T-helper 9 cell (primary cell): ENCODE measurements at places on chromosomes 1 and 21.
A peak's percentile ranks its signal among the peaks of the same experiment; 100 is the strongest.

- peak; percentile 38 for DNase-seq
These were observed 563 bp upstream of the NFIA start for GRCh38 chr1:61081686-61082310.

DNA sequence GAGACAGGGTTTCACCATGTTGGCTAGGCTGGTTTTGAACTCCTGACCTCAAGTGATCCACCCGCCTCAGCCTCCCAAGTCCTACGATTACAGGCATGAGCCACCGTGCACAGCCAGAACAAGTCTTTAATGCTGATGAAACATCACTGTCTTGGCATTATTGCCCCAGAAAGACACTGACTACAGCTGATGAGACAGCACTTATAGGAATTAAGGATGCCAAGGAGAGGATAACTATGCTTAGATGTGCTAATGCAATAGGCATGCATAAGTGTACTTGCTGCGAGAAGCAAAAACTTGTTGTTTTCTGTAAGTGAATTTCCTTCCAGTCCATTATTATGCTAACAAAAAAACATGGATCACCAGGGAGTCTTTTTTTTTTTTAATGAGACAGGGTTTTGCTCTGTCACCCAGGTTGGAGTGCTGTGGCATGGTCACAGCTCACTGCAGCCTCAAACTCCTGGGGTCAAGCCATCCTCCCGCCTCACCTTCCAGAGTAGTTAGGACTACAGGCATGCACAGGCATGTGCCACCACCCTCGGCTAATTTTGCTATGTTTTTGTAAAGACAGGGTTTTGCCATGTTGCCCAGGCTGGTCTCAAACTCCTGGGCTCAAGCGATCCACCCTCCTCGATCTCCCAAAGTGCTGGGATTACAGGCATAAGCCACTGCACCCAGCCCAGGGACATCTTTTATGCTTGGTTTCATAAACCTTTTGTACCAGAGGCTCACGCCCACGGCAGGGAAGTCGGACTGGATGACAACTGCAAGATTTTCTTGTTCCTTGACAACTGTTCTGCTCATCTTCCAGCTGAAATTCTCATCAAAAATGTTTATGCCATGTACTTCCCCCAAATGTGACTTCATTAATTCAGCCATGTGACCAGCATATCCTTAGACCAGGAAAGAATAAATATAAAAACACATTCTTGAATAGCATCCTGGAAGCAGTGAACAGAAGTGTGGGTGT lies 23.1 kb downstream of the RHEX start:
- DNase-seq, result no peak

DNA sequence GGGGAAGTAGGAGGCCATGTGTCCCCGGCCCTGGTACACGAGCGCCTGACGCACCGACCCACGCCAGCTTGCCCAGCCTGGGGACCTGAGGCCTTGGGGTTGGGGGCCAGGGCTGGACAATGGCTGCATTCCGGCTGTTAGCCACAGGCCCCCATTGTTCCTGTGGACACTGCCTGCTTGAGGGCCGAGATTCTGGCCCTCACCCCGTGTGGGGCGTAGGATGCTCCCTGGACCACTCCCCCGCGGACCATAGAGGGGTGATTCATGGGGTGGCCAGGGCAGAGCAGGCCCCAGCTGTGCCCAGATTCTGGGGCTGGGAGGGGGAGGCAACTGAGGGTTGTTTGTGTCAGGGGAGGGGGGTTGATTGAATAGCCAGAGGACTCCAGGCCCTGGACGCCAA lies 11.7 kb downstream of the POU3F1 start:
- DNase-seq, result no peak

GRCh38 chr1:152112101-152112884 lies 3.0 kb downstream of the TCHH start:
- no peak for DNase-seq

DNA sequence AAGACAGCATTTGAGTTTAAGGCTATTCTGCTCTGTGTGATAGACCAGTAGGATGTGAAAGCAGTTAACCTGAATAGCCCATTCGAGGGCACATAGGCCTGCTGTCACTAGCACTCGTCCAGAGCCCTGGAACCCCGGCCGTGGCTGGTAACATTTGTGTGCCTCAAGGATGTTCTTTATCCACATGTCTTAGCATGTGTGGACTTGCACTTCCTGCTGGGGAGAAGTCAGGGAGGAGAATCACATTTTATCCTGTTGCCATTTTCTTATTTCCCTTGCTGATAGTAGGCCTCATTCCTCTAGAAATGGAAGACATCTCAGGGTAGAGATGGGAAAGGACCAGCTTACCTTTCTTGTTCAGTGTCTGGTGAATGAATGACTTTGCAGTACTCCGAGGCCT lies 54.7 kb downstream of the VPS13D start:
- no peak for DNase-seq

DNA sequence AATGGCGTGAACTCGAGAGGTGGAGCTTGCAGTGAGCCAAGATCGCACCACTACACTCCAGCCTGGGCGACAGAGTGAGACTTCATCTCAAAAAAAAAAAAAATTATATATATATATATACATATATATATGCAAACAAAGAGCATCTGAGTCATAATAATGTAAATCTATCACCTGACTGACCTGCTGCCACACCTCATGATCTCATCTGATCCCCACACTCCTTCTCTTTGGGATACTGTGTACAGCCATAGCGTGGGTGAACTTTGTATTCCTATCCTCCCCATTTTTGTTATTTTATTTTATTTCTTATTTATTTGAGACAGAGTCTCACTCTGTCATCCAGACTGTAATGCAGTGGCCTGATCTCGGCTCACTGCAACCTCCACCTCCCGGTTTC lies 2.6 kb upstream of the HDAC1 start:
- no peak for DNase-seq

- DNase-seq, result no peak
These were observed 84.9 kb downstream of the KIF14 start for GRCh38 chr1:200535605-200536004.

DNA sequence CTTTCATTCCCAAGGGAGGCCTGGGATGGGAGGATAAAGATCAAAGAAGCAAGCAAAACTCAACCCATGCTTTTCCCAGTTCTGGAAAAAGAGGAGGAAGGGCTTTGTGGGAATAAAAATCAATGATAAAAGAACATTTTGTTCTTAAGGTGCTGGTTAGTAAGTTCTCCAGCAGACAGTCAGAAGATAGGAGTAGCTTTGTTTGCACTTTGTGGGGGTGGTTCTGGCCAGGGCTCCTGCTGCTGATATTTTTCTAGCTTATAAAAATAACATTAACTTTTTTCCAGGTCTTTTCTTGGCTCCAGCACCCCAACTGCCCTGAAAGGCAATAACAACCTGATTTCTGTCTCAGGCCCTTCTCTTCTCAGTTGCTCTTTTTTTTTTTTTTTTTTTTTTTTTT lies 220.0 kb downstream of the FGGY start:
- no peak for DNase-seq

DNA sequence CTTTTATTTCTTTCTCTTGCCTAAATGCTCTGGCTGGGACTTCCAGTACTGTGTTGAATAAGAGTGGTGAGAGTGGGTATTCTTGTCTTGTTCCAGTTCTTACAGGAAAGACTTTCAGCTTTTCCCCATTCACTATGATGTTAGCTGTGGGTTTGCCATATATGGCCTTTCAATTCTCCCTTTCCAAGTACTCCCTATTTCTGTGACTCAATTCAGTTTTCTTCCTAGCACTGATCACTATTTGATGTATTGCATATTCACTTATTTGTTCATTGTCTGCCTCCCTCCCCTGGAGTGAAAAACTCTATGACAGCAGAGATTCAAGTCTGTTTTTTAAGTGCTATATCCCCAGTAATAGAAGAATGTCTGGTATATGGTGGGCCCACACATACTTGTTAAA lies 618.2 kb upstream of the CAMK1G start:
- DNase-seq, result no peak

GRCh38 chr1:170823120-170823519 lies 112.2 kb upstream of the MROH9 start:
- no peak for DNase-seq

DNA sequence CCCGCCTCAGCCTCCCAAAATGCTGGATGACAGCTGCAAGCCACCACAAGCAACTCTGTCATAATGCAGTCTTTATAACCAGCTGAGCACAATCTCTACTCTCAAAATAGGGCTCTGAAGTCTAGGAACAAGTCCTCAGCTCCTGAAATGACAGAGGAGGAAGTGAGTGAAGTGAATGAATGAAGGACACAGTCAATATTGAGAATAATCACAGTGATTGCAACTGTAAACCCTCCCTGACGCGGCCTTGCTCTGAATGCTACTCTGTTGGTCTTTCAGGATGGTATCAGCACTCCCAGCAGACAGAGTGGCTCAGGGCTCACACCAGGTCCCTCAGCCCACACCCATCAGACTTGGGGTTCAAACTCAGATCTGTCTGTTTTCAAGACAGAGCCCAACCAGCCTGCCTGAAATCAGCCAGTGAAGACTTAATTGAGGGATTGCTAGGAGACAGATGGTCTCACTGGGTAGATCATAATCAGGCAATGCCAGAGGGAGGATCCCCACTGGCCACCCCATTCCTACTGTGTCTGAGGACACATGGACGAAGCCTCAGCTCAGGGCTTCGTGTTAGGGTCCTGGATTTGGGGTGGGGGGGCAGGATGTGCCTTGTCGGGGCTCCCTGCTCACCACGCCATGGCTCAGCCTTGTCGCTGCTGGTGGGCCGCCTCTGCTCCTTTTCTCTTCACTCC lies 20.9 kb downstream of the RNF187 start:
- no peak for DNase-seq

DNA sequence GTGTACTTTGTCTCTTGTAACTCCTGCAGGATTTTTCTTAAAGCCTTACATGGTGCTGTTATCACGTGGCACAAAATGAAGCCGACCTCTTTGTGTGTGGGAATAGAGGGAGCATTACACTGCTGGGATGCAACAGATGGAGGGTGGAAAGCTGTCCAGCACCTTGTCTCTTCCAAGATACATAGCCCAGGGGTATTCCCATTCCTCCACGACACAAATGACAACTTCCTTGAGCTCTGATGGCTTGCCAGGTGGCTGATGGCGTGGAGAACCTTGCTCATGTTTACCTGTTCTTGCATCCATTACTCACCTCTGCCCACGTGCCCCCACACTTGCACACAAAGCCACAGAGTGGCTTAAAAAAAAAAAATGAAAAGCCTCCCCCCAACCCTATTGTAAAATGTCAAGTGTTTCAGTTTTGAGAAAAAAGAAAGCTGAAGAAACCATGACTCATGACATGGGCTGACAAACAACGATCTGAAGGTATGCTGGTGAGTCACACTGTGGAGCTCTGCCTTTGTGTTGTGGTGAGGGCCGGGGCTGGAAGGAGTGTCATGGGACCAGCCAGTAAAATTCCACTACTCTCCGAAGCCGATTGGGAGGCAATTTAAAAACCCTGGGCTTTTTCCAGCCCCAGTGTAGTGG lies 32.0 kb upstream of the ATP5PO start:
- DNase-seq, result peak; percentile 75

DNA sequence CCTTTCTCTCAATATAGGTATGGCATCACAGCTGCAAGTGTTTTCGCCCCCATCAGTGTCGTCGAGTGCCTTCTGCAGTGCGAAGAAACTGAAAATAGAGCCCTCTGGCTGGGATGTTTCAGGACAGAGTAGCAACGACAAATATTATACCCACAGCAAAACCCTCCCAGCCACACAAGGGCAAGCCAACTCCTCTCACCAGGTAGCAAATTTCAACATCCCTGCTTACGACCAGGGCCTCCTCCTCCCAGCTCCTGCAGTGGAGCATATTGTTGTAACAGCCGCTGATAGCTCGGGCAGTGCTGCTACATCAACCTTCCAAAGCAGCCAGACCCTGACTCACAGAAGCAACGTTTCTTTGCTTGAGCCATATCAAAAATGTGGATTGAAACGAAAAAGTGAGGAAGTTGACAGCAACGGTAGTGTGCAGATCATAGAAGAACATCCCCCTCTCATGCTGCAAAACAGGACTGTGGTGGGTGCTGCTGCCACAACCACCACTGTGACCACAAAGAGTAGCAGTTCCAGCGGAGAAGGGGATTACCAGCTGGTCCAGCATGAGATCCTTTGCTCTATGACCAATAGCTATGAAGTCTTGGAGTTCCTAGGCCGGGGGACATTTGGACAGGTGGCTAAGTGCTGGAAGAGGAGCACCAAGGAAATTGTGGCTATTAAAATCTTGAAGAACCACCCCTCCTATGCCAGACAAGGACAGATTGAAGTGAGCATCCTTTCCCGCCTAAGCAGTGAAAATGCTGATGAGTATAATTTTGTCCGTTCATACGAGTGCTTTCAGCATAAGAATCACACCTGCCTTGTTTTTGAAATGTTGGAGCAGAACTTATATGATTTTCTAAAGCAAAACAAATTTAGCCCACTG lies 11.5 kb downstream of the HIPK1 start:
- DNase-seq, result peak; percentile 27

DNA sequence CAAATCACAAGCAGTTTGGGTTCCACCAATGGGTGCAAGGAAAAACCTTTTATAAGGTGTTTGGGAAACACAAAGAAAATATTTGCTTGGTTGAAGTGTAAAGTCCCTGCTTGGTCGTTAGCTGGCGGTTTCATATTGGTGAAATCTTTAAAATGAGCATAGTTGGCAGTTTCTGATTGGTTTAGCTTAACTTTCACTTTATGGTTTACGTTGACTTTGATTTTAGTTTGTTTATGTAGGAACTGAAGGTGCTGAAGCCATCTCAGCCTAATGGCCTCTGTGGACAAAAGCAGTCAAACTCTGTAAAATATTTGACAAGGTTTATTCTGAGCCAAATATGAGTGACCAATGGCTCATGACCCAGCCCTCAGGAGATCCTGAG lies 76.6 kb upstream of the PPM1J start:
- DNase-seq, result no peak

- DNase-seq, result no peak
These were observed 165.3 kb downstream of the GALNT2 start for GRCh38 chr1:230232371-230232771.

DNA sequence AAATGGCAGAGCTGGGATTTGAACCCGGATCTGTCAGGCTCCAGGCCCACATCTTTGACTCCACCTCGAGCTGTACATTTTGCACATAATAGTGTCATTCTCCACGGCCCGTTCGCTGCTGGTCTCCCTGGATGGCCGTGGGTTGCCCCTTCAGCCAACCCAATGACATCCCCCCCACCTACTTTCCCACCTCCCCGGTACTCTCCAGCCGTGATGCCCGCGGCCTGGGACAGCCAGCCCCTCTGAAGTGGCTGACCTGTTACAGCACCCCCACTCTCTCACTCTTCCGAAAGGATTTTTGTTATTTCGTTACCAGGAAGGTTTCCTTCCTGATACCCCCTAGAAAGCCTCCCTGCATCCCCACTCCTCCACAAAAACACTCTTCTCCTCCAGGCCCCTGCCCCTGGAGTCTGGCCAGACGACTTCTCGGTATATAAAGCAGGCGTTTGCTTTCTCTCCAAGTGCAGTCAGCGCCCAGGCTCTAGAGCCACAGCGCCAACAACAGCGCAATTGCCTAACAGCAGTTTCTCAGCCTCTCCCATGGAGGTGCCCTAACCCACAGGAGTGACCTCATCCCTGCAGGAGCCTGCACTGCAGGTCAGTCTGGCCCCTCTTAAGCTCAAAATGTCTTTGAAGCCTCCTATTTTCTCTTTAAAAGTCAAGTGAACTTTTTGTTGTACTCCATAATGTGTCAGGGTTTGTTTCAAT lies 14.5 kb upstream of the GJB5 start:
- DNase-seq, result no peak

GRCh38 chr21:27818847-27819246 lies 852.0 kb upstream of the ADAMTS5 start:
- no peak for DNase-seq

GRCh38 chr1:22702296-22703085 lies 8.1 kb upstream of the EPHB2 start:
- no peak for DNase-seq
